ENCODE measurements at places on chromosomes 12 and 14.

DNA sequence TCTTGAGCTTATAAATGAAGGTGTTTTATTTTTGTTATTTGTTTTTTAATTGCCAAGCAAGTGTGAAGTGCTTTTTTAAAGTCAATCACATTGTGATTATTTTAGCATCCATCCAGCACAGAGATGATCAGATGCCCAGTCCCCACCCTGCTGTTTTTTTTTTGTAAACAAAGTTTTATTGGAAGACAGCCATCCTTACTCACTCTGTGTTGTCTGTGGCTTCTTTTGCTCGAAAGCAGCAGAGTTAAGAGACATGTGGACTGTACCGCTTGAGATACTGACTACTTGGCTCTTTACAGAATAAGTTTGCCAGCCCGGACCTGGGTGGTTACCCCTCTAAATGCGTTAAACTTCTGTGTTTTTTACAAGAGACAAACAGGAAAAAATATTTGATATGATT lies 30.9 kb upstream of the AMN start:
- no peak for DNase-seq

DNA sequence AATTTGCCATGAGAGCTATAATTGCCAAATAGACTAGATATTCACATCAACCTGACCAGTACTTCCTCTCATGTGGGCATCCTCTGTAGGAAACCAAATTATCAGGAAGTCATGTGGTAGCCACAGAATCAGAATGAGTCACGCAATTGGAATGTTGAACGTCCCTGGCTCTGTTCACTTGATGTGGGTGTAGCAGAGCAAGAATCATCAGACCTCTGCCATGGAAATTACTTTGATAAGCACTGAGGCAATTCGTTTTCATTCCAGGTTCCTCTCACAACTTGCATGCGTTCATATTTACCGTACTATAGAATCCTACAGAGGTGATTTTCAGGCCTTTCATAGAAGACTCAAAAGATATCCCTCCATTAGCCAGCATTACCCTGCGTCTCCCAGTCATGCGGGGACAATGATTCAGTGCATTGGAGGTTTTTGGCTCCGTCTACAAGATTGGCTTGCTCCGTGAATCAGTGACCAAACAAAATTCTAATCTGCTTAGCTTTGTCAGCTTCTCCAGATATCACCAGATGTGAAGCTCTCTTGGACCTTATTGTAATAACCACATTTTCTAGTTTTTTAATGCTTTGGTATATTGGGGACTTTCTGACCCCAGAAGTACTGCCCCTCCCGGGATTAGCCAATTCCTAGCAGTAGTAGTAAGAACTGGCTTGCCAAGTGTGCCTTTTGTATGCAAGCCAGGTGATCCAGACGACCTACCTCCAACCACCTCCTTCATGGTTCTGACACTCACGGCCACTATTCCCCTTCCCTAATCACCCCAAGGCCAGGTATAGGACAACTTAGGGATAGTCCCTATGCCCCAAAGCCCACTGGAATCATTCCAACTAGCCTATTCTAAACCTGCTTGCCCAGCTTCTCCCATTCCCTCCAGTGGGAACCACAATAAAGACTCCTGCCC lies 133.4 kb downstream of the KICS2 start:
- peak; percentile 45 for DNase-seq

DNA sequence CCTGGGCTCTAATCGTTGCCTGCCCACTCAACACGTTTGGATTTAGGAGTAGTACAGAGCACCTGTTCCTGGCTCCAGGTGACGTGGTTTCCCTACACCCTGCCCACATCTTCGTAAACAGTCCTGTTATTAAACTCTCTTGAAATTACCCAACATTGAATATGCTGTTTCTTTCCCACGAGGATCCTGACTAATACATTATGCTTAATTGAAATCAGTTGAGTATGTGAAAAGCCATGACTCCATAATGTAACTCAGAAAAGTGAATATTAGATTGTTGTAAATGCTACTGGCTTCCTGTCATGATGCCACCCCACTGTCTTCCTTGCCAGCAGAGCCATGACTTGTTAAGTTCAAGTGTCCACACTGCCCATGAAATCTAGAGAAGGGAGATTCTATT lies 21.6 kb downstream of the AK7 start:
- no peak for DNase-seq

DNA sequence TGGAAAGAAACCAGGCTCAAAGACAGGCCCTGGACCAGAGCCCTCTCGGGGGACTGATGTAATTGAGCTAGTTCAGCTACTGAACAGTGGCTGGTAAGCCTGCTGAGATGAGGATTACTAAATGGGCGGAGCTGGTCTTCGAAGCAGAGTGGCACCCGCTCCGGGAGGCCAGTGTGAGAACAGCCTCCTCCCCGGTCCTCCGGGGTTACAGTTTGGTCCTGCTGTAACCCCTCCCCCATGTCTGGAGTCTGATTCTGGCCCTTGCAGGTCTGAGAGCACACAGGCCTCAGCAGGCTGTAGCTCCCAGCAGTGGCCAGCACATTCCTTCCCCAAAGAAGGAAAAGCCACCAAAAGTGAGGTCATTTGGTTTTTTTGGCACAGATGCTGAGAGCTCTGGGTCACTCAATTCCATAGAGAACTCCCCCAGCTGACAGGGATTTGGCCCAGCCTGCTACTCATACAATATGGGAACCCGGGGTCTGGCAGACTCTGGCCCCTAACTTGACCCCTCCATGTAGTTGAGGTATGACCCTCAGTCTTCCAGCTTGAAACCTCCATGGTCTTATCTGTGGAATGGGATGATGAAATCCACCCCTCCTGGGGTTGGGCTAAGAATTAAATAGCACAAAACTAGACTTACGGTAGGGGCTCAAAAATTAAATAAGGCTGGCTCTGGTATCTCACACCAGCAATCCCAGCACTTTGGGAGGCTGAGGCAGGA lies 39.0 kb downstream of the ACTN1 start:
- peak; percentile 55 for DNase-seq

DNA sequence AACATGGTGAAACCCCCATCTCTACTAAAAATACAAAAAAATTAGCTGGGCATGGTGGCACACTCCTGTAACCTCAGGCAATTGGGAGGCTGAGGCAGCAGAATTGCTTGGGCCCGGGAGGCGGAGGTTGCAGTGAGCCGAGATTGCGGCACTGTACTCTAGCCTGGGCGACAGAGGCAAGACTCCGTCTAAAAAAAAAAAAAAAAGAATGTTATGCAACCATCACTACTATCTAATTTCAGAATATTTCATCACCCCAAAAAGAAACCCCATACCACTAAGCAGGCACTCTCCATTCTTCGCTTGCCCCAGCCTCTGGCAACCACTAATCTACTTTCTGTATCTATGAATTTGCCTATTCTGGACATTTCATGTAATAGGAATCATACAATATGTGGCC lies 68.8 kb upstream of the AMN start:
- DNase-seq: no peak

DNA sequence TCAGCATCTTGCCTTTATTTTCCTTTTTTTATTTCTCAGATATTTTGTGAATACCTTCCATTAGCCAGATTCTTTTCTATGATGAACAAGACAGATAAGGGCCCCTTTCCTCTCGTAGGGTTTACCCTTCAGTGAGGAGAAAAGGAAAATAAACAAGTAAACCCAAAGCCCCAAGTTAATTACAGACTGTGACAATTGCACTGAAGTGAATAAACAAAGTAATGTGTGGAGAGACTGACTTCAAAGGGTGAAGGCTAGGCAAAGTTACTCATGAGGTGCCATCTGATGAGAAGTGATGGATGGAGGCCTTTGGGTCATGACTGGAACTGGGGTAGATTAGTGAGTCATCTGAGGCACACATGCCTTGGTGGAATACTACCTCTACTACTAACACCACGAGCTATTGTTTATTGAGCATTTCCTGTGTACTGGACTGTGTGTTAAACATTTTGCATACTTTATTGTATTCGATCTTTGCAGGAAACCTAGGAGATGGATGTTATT lies 143.4 kb upstream of the PRICKLE1 start:
- DNase-seq: no peak

GRCh38 chr12:26721800-26722199 lies 111.2 kb downstream of the ITPR2 start:
- peak; percentile 67 for DNase-seq

GRCh38 chr12:15627995-15628945 lies 160.9 kb downstream of the EPS8 start:
- no peak for DNase-seq

GRCh38 chr12:131035245-131035681 lies 81.6 kb downstream of the ADGRD1 start:
- no peak for DNase-seq

DNA sequence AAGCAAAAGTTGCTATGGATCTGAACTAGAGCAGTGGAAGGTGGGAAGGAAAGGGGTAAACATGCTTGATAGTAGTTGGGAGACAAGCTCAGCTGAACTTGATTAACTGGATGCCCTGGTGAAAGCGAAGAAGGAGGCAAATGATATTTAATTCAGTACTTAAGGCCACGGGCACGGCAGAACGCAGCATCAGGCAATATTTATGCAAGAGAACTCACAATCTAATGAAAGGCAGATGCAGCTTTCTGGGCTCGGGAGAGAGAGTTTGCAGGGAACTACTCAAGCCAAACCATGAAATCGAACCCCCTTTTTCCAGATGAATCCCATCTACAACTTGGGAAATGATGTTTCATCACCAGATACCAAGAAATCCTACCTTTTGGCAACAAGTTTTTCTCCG lies 3.5 kb upstream of the CNIH1 start:
- DNase-seq: no peak

DNA sequence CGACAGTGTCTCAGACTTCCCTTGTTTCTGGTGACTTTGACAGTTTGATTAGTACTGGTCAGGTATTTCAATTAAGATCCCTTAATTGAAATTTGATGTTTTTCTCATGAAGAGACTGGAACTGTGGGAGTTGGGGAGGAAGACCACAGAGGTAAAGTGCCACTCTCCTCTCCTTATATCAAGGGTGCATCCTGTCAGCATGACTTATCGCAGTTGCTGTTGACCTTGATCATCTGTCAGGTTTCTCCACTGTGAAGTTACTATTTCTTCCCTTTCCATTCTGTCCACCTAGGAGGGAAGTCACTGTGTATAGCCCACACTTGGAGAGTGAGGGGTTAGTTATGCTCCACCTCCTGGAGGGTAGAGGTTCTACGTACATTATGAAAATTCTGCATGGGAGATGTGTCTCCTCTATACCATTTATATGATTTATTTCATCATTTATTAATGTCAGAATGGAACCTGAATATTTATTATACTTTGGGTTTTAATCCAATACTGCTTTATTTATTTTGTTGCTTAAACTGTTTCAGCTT lies 40.3 kb upstream of the SMOC1 start:
- DNase-seq: no peak

DNA sequence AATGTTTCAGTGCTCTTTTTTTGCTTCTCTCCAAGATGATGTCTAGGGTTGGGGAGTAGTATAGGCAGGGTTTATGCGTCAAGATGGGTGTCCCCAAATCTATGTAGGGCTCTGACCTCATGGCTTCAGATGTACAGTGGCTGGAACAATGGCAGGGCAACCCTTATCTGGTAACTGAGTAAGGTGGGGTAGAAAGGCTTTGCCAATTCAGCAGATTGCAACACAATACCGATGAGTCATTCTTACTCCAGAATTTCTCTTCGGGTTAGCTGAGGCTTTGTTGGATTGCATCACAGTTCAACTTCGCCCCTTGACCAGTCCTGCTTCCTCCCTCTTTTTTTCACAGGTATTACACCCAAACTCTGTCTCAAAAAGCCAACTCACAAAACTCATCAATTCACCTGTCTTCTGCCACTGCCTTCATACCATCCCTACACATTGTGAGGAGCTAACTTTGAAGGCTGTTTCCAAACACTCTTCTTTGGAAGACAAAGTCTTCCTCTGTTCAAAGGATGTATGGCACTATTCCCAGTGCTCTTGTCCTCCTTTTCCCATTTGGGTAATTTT lies 190.2 kb upstream of the CNOT2 start:
- no peak for DNase-seq

DNA sequence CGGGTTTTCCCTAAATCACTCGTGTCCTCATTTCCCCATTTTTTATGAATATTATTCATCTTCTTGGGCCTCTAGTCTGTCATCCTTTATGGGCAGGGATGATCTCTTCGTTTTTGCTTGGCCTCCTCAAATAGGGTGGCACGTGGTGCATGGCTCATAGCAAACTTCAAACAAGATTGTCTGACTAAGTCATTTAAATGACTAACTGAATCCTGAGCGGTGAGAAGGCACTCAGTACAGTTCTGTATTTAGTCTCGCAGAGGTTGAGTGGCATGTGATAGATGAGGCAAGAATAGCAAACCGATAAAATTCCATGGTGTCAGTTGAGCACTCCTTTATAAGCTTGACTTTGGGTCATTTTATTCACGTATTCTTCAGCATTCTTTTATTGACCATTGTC lies 5.7 kb upstream of the JDP2 start:
- no peak for DNase-seq

DNA sequence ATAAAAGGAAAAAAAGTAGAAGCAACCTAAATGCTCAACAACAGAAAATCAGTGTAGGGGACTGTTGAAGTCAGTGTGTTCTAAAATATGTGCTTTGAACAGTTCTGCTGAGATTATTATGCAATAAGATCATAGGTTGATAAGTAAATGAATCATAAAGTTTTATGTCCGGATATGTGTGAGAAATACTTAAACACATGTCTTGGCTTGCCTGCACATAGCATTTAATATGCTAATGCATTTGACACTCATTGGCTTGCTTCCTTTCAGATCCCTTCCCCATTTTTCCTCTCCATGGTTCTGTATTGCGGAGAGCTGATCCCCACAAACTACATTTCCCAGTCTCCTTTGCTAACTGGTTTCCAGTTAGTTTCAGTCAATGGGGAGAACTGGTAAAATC lies 573.8 kb upstream of the TBX3 start:
- DNase-seq: no peak
